ENCODE measurements at places on chromosomes 5 and 9.
A peak's percentile ranks its signal among the peaks of the same experiment; 100 is the strongest.

DNA sequence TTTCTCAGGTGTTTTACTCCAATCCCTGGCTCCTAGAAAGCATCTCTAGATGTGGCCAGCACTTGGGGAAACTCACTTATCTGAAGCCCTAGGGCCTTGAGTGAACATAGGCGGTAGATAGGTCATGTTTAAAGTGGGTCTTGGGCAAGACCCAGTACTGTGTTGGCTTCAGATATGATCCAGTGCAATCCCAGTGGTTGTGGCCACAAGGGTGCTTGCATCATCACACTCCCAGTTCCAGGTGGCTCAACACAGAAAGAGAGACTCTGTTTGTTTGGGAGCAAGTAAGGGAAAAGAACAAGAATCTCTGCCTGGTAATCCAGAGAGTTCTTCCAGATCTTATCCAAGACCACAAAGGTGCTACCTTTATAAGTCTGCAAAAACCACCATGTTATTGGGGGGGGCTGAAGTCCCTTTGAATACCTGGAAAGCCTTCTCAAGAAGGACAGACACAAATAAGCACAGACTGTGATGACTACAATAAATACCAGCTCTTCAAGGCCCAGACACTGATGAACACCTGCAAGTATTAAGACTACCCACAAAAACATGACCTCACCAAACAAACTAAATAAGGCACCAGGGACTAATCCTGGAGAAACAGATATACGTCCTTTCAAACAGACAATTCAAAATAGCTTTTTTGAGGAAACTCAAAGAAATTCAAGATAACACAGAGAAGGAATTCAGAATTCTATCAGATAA is 114.7 kb downstream of the LURAP1L start:
- no peak for DNase-seq

DNA sequence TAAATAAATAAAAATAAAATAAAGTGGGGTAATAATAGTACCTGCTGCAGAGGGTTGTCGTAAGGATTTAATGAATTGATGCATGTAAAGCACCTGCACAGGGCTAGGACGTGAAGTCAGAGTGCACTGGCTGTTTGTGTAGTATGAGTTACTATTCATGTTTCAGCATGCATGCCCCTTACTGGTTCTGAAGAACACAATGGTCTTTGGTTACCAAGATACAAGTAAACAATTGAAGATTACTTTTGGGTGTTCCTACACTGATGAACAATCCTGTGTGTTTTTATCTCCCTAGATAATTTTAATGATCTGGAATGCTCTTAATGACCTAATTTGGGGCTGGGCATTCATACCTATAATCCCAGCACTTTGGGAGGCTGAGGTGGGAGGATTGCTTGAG is 23.2 kb upstream of the PRRC2B start:
- no peak for DNase-seq

DNA sequence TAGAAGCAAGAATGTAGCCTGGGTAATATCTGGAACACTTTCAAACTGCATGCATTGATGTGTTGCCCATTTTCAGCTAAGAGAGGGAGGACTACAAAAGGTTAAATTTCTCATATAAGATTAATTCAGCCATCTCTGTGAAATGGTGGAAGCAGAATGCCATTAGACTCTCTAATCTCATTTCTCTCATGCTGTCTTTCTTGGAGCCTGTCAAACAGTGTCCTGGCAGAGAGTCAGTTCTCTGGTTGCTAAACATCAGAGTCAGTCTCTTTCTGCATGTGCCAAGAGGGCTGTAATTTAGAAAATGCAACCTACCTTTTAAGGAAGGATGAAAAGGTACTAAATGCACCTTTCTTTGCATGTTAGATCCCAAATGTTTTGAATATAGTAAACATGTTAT is 910 bp upstream of the GARNL3 start:
- DNase-seq: no peak

- DNase-seq: no peak
These were observed 179.6 kb downstream of the LURAP1L start for GRCh38 chr9:12954441-12954840.

DNA sequence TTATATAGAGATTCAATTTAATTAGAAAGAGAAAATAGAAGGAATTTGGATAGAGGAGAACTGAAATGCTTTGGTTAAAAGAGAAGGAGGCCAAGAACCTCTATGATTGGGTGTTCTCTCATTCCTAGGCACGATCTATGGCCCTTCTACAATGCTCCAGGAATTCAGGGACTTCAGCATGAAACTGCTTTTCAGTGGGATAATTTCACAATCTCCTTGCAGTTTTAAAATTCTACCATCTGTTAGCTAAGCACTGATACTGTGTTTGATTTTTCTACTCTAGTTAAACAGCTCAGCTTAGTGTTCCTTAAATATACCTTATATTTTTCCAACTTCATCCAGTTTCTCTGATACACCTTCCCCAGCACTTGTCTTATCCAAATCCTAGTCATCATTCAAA is 141.9 kb downstream of the SSBP2 start:
- DNase-seq: no peak

GRCh38 chr5:54093861-54094260 is 216.5 kb downstream of the ARL15 start:
- no peak for DNase-seq

DNA sequence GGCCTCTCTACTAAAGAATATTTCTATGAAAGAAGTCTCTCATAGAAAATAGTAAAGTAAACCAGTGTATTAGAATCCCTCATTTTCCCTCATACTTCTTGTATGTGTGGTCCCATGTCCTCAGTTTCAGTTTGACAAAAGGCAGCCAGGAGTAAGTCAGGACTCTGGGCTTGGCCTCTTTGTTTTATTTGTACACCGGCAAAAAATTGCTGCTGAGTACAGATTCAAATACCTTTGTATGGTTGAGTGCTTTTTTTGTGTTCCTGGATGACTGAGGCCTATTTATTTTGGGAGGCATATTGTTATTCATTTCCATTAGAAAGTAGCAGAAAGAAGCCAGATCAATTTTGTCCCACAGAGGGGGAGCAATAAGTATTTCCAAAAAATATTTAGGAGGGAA is 47.3 kb upstream of the CEP78 start:
- no peak for DNase-seq

DNA sequence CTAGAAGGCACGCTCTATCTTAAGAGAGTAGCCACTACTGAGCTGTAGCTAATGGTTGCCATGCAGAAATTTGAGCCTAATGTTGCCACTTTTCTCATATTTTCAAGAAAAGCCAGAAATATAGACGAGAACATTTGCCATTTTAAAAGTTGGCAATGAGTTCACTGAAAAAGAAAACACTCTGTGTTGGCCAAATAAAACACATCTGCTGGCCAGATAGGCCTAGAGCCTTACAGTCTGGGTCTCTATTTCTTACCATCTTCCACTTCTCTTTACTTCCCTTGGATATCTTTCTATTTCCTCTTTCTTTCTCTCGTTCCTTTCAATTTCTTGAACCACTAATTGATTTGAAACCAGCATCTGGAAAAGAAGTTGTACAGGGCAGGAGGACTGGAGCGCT is 36.6 kb upstream of the VCAN start:
- no peak for DNase-seq

GRCh38 chr9:87392086-87392485 is 105.6 kb upstream of the DAPK1 start:
- no peak for DNase-seq

GRCh38 chr9:110110154-110110553 is 97.8 kb downstream of the C9orf152 start:
- DNase-seq: peak; percentile 25

- no peak for DNase-seq
These were observed 33.5 kb downstream of the SEMA4D start for GRCh38 chr9:89464300-89464901.

DNA sequence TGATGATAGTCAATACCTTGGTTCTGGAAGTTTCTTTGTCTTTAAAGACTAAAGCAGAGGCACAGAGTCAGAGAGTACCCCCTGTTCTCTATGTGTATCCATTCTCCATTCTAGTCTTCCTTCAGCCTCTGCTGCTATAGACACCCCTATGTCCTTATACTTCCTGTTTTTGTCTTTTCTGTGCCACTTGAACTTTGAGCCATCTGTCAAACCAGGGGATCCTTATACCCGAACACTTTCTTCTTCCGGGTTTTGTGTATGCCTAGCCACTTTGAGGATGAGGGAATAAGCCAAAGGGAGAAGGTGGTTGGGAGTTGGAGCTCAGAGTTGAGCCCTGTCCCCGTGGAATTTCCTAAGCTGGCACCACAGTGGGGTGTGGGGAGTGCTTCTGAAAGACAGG is 61.1 kb upstream of the IL6ST start:
- DNase-seq: no peak

DNA sequence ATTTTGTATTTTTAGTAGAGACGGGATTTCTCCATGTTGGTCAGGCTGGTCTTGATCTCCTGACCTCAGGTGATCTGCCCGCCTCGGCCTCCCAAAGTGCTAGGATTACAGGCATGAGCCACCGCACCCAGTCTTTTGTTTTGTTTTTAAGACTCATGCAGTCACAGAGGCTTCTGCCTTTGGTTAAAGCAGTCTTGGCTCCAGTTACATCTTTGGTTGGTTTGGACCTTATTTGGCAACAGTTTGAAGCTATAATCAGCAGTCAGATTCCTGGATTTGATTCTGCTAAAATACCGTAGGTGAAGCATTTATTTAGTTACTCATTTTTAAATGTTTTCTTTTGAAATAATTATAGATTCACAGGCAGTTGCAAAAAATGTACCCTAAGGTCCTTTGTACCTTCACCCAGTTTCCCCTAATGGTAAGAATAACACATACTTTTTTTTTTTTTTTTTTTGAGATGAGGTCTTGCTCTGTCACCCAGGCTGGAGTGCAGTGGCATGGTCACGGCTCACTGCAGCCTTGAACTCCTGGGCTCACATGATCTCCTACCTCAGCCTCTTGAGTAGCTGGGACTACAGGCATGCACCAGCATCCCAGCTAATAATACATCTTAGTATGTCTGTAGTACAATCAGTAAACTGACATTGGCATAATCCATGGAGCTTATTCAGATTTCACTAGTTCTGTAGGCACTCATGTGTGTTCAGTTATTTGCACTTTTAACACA is 15.7 kb downstream of the USP20 start:
- DNase-seq: no peak

DNA sequence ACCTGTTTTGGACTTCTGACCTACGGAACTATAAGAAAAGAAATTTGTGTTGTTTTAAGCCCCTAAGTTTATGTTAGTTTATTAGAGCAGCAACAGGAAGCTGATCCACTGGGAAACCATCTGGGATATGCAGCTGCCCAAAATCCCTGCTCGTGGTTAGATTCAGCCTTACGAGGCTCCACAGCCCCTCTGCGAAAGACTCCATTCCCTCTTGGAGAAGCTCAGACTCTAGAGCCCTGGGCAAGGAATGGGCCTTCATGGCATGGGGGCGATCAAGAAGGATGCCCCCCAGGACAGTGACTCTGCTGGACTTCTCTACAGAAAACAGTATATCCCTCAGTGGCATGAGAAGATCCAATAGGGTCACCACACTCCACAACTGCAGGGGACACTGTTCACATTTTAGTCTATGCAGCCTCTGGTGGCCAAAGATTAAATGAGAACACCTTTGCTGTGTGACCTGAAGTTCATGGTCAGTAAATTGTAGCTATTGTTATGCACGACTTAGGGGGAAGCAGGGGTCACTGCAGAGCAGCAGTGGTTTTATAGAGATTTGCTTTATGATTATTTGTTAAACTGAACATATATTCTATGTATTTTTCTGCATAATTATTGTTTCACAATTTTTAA is 21.1 kb downstream of the IRF1 start:
- DNase-seq: no peak

DNA sequence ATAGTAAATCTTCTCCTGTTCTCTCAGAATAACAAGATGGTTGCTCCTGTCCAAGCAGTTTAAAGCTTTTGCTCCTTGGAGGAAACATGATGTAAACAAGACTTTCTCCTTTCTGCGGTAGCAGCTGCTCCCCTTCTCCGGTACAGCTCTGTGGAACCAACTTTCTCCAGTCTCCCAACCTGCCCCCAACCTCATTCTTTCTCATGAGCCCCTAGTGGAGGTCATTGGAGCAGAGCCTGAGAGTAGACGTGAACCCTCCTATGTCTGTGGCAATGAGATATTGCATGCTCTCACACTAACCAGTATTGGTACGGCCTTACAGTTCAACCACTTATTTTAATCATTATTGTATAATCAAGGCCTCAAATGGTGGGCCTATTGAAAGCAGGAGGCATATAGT is 483.8 kb upstream of the CDH10 start:
- no peak for DNase-seq

- no peak for DNase-seq
These were observed 22.0 kb downstream of the CCNH start for GRCh38 chr5:87390576-87391199.

DNA sequence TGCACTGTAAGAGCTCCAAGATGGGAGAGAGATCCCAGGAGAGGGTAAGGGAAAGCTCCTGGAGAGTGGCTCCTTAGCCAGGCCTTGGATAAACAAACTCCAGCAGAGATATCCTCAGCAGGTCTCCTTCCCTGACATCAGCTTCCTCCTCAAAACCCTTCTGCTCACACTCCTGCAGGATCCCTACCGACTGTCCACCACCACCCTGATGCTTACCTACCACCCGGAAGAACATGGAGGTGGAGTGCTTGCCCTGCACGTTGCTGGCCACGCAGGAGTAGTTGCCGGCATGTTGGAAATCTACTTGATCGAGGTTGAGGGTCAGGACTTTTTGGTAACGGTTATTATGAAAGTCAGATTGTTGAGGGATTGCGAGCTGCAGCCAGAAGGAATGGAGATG is 9.3 kb downstream of the CSF1R start:
- no peak for DNase-seq

- no peak for DNase-seq
These were observed 135.8 kb downstream of the SNCAIP start for GRCh38 chr5:122447879-122448278.

DNA sequence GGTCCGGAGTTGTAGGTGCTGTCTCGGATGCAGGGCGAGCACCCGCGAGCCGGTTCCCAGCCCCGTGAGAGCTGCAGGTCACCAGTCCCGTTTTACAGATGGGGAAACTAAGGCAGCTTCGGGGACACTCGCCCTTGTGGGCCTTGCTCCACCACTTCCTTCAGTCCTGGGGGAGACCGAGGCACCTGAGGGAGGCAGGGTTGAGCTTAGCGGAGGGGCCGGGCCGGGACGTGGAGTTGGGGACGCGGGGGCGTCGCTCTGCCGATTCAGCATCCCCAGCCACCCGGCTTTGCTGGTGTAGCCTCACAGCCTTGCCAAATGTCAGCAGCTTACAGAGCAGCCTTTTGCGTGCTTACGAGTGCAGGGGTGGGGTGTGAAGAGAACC is 530 bp downstream of the BBLN start:
- DNase-seq: peak; percentile 58

DNA sequence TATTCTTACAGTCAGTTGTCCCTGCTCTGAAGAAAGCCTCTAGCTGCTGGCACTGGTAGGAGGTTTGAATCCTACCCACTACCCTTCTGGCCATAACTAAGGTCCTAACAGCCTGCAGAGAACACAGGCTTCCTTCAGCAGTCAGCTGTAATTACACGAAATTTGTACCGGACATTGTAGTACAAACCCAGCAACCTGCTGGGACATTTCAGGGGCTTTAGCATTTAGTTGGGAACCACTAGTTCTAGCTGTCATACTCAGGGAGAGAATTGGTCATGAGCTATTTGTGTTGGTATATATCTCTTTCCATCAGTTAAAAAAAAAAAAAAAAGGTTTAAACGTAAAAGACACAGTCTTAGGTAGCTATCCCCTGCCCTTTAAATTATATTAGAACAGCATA is 1070.2 kb upstream of the DMAC1 start:
- DNase-seq: no peak
